ENCODE measurements at places on chromosomes 5 and 9.
A peak's percentile ranks its signal among the peaks of the same experiment; 100 is the strongest.

GRCh38 chr5:160508780-160509361, 87.2 kb downstream of the PTTG1 start:
- peak; percentile 18 for DNase-seq

DNA sequence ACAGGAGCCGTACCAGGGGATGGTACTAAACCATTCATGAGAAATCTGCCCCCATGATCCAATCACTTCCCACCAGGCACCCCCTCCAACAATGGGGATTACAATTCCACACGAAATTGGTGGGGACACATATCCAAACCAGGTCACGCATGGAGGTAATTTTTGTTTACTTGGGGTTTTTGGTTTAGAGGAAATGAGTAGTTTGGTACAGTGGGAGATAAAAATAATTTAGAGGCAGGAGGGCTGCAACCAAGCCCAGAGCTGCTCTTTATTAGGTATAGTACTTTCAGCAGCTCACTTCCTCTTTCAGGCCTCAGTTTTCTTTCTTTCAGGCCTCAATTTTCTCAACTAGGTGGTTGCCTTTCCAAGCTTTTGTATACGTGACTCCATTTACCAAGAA, 23.2 kb downstream of the PRUNE2 start:
- no peak for DNase-seq

DNA sequence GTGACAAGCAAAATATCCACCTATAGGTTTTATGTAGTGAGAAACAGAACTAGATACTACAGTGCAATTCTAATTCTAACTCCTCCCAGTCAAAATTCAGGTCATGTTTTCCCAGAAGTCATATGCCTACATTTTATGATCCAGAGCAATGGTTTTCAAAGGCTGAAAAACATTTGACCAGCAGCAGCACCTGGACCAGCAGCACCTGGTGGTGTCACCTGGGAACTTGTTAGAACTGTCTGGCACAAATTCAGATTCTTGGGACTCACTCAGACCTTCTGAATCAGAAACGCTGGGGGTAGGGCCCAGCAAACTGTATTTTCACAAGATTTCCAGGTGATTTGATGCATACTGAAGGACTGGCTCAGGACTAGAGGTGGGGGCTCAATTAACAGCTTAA, 367.7 kb upstream of the RFX3 start:
- DNase-seq: no peak

- DNase-seq: no peak
Measured at GRCh38 chr5:5179597-5179996, 39.5 kb downstream of the ADAMTS16 start.

DNA sequence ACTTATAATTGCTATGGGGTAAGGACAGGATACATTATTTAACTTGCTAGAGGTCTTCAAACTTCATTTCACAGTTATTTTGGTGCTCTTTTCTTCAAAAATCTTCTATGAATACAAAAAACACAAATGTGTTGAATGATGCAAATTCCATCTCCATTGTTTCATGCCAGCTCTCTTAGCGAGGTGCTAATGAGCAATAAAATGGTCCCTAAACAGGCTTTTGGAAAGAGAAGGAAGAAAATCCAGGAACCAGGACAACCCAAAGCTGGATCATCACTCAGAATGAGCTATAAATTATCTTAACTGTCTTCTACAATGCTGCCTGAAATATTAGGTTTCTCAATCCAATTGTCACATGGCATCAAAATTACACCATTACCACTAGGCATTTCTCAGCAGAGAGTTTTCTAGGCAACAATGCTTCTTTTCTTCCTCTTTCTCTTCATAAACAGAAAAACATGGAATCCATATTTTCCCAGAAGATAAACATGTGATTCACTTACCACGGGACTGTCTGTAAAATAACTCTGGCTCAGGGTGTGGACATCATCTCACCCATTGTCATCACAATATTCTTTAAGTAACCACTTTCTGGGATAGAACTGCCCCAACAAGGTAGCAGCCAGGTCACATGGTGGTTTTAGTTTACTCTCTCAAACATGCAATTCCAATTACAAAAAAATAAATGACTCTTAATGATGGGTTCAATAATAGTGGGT, 249.4 kb downstream of the NPR3 start:
- DNase-seq: no peak

GRCh38 chr9:91954841-91955471, 4.9 kb upstream of the ROR2 start:
- no peak for DNase-seq

- DNase-seq: no peak
Measured at GRCh38 chr9:96688187-96688586, 33.1 kb upstream of the PRXL2C start.

DNA sequence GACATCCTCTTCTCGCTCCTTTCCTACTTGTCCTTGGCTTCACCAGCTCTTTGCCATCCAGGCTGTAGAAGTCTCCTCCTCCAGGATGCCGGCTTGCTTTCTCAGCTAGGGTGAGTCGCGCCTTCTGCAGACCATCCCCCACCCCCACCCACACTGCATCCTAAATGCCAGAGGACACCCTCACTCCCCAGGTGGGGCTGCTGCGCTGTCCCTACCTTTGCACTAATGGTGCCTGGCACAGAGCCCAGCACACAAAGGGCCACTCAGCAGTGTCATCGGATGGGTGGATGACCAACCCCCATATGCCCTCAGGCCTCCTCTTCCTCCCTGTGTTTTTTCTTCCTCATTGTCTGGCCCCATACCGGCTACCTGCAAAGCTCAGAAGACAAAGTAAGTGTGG, 14.8 kb downstream of the IL9 start:
- no peak for DNase-seq

- DNase-seq: no peak
Measured at GRCh38 chr5:139635606-139636206, 12.4 kb upstream of the CXXC5 start.
